ENCODE measurements at places on chromosomes 5 and 9.

GRCh38 chr9:34087370-34087769 is 38.7 kb upstream of the UBAP2 start:
- DNase-seq, result no peak

GRCh38 chr9:89412541-89412940 is 85.4 kb downstream of the SEMA4D start:
- DNase-seq, result no peak

DNA sequence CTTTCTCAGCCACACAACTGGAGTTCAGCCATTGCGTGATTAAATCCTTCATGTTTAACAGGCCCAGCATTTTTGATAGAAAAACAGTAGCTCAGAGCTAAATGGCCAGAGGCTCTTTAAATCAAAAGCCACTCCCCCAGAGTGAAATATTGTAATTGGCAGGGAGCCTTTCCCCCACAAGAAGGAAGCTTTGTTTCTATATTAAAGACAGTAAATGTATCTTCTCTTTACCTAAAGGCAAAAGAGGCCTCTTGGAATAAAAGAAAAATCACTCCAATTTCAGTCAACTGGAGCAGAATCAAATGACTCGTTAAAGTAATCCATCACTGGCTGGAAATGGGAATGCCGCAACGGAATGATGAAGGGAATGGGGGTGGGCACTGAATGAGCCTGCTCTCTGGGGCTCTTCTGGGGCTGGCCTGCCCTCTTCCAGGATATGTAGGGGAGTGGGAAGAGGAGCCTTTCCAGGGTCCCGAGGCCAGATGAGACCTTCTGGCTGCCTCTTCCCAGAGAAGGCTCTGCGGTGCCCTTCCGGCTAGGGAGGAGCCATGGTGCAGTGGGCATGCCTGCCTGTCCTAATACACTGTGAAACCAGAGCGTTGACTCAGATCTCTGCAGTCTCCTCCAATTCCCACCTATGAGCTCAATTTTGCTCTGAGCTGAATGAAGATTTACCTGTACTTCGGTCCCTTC is 45.2 kb downstream of the ANKDD1B start:
- no peak for DNase-seq

- DNase-seq, result no peak
Measured at GRCh38 chr9:110058304-110058953, 149.5 kb downstream of the C9orf152 start.

- no peak for DNase-seq
Measured at GRCh38 chr5:152551061-152551460, 146.0 kb upstream of the NMUR2 start.

GRCh38 chr9:89975630-89976029 is 370.8 kb downstream of the GADD45G start:
- no peak for DNase-seq

DNA sequence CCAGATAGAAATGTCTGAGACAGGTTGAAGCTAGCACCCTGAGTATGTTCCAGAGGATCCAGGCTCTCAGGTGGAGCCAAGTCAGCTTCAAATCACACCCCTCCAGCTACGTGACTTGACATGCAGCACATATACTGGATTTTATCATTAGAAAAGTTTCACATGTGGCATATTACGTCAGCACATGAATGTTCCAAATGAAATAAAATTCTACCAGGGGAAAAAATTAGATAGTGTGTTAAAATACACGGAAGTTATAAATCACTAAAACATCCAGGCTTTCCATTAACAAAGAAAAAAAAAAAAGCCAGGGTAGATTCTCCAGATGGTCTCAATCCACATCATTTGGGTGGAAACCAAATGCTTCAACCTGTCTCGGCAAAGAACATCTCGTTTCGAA is 251.6 kb downstream of the MPDZ start:
- DNase-seq, result no peak

DNA sequence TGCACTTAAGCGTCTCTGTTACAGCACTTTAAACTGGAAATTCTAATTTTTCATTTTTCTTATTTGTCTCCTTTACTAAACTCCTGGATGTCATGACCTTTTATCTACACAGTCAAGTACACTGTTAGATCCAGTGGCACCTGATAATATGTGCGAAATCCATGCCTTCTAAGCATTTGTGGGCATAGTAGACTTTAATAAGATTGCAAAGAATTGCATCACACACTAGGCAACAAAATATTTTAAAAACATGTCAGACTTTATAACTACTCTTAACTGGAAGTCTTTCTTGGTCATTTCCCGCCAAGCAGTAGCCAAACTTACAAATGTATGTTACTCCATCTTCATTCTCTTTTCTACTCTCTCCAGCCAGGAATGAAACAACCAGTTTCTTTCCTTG is 5.0 kb upstream of the SPINK1 start:
- no peak for DNase-seq

DNA sequence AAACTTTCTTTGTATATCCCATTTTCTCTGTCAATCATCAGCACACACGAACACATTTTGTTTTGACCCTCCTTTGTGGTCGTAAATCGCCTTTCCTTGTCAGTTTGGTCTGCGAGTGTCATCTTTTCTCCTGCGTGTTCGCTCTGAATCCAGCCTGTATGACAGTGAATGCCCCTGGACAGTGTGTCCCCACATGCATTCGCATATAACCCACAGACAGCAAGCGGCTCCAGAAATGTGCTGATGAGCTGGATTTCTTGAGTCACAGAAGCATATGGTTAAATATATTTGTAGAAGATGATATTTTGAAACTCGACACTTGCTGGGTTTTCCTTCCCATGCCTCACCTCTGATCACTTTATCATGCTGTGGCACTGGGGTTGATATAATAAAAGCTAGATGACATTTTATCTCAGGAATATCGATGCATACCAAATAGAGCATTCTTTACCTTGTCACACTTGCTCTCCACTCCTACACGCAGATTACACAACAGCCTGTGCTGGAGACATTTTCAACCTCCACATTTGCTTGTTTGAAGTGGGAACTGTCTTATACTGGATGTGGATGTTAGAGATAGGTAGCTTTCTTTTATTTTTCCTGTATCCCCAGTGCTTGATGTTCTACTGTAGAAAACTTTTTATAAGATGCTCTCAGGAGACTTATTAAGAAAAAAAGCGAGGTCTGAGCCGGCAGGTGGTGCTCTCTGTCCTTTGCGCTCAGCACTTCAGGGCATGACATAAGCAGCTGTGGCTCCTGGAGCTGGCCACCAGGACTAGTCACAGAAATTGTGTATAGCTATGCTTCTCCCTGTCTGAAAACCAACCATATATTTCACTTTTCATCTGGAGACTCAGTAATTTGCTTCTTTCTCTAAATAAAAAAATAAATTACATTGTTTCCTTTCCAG is 215.1 kb downstream of the SH3GL2 start:
- no peak for DNase-seq

DNA sequence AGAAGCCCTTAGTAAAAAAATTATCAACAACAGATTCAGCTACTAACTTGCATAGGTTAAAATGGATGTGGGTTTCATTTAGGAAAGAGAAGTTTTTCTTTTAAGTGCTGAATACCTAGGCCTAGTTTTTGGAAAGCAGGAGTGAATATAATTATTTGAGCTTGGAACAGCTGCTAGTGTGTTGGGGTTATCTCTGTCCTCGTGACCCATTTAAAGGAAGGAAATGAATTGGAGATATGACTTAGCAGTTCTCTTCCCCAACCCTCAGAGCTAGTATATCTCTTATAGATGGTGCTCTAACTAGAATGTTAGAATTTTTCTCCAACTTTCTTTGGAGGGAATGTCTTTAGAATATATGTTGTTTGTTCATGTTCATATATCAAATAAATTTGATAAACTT is 38.6 kb downstream of the ZNF366 start:
- DNase-seq, result no peak

DNA sequence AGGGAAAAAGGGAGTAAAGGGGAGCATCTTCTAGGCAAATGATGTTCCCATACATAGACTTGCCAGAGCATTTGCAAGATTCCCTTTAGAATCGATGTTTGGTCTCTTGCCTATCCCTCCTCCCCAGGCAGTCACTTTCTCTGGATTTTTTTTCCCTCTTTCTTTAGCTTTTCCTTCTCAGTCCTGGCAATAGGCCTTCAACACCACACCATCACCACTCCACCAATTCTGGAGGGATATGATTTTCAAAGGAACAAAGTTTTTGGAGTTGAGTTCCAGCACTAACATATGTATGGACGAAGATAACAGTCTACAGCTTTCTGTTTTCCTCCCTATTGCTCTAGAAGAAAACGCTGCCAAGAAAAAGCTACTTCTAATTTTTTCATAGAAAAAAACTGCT is 377.4 kb downstream of the PDE4D start:
- DNase-seq, result no peak

- no peak for DNase-seq
Measured at GRCh38 chr9:113574441-113575262, 111.1 kb downstream of the RGS3 start.

DNA sequence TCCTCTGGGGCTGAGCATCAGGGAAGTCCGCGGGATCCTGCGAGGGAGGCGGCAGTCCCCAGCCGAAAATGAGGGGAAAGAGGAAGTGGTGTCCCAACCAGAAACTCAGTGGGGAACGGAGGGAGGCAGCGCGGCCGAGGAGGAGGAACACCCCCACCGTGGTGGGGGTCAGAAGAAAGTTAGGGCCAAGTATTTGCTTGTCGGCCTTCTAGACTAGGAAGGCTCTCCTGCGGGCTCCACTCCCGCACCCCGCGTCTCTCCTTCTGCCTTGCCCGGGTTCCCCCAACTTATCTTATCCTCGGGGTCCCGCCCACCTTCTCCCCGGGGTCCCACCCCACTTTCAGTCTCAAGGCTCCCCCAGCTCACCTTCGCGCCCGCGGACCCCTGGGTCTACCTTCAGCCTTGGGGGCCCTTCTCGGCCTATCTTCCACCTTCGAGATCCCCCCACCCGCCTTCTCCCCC is 557 bp upstream of the PHF2 start:
- peak; percentile 20 for DNase-seq

GRCh38 chr5:132389051-132389331 is 19.5 kb downstream of the SLC22A5 start:
- no peak for DNase-seq

GRCh38 chr5:66982470-66982869 is 214.1 kb downstream of the CD180 start:
- DNase-seq, result no peak

DNA sequence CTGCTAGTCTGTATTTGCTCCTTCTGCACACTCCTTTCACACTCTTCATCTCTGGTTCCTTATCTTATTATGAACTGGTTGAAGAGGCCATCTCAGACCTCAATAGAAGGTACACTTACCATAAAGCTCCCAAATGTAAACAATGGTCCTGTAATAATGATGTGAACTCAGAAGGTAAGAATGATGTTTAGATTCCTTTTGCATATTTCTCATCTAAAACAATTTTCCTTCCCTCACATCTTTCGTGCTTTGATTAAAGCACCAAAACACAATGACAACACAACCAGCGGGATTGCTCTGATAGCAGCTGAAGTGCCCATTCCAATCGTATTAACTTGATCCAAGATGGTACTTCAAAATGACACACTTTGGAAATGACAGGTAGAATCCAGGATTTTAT is 34.3 kb downstream of the NFIB start:
- no peak for DNase-seq
